ENCODE measurements at places on chromosomes 3 and 15. TPM values are rescaled to one million over a fixed set of nuclear protein-coding genes. Genes with fewer than 3 reads are reported as not detected.

Gene PAQR5
- 1.5 TPM for total RNA-seq

Gene KBTBD8
- total RNA-seq, result 9.8 TPM

Gene TNNC1
- total RNA-seq, result 0.49 TPM

Gene NPAP1
- total RNA-seq, result 0.49 TPM

Gene PLCD1
- 5.7 TPM for total RNA-seq

Gene CISH
- 0.74 TPM for total RNA-seq

Gene ARNT2
- total RNA-seq, result 72.8 TPM

Gene SAMMSON
- total RNA-seq, result not detected

Gene TLNRD1
- total RNA-seq, result 6.9 TPM

Gene ALDH1L1
- total RNA-seq, result 3.4 TPM

Gene CCDC13
- total RNA-seq, result 2.7 TPM

Gene SEMA3F
- total RNA-seq, result 8.9 TPM

Gene CYP1A1
- 0.25 TPM for total RNA-seq

Gene STAB1
- 5.9 TPM for total RNA-seq

Gene MOBP
- 0.25 TPM for total RNA-seq

Gene CPN2
- total RNA-seq, result not detected

Gene ENTPD3
- total RNA-seq, result 3.0 TPM

Gene PLAAT1
- total RNA-seq, result 11.3 TPM
